ENCODE measurements at places on chromosomes 12 and 14.

GRCh38 chr12:122023339-122024131, 1.9 kb downstream of the BCL7A start:
- DNase-seq = peak; percentile 80

GRCh38 chr12:55845785-55846496, 3.2 kb upstream of the MMP19 start:
- DNase-seq = no peak

GRCh38 chr12:73106896-73107295, 834.7 kb downstream of the TRHDE start:
- no peak for DNase-seq

DNA sequence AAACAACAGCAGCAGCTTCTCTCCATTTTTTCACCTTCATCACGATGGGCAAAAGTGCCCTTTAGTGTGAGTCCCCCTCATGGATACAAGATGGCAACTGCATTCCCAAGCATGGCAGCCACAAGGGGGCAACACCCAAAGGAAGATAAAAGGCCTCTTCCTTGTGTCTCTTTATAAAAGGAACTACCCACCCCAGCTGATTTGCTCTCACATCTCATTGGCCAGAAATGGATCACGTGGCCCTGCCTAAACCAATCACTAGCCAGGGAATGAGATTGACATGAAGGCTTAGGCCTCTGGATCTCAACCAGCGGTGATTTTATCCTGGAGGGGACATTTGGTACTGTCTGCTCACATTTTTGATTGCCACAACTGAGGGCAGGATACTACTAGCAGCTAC, 21.9 kb upstream of the IFT81 start:
- peak; percentile 92 for DNase-seq

DNA sequence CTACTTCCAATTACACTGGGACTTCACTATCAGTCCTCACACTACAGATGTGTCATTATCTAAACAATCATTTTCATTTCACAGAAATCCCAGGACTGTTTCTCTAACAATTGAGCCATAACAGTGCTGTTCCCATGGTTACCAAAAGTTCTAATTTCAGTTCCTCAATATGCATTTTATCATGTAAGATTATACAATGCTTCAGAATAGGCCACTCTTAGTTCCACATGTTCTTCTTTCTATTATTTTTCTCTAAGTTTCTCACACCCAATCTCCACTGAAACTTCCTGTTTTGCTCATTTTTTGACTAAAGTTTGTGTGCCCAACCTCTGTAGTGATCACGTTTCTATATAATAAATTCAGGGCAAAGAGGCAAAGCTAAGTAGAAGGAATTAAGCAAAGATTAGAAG, 185.8 kb downstream of the DUSP6 start:
- no peak for DNase-seq

- DNase-seq = no peak
Measured at GRCh38 chr12:33786532-33786931, 235.8 kb upstream of the ALG10 start.

DNA sequence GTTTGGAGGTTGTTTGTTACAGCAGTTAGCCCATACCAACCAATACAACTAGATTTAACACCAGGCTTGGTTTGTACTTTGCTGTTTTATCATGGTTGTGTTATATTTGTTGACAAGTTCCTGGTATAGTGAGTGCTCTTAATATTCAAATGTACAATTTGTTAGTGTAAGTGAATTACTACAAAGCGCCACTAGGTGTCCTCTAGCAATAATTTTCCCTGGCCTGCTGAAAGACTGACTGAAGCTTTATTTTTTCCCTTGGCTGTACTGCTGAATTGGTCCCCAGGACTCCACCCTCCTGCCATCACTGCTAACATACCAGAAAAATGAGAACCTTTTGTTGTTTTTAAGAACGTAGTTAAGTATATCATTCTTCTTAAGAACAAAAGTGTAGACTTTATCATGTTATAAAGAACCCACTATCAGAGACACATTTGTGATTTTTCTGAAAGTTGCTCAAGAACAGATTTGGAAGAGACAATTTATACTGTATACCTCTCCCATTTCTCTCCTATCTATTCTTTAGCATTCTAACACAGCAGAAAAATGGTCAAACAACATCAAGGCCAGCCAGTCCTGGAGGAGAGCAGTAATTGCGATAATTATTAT, 75.3 kb upstream of the FAR2 start:
- peak; percentile 13 for DNase-seq

- DNase-seq = no peak
Measured at GRCh38 chr12:56188131-56188777, 1.0 kb downstream of the SMARCC2 start.

DNA sequence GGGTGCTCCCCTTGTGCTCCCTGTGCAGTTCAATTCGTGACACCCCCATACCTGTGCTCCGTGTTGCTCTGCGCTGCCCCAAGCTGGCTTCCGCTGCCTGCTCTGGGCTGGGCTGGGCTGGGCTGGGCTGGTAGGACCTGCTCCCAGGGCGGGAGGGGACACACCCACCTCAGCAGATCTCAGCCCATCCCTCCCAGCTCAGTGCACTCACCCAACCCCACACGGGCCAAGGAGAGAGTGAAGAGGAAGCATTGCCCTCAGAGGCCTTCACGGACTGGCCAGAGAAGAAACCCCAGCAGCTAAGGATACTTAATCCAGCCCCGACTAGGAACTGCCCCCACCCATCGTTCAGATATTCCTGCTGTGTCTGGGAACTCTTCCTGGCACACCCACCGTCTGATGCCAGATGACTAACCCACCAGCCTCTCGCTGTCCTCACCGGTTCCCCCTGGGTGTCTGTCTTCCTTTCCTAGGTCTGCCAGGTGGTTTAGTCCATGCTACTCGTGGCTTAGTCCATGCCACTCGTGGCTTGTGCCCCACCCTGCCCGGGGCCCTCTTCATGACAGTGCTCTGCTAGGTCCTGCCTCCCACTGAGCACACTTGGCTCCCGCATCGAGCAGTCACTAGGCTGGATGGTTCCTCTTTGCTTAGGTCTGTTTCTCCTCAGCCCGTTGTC, at the start of gene LPAR5:
Gene LPAR5 (minus strand): TSS at position 104 of the 676 bp plus-strand sequence. CDS start 14,711 bp downstream, outside the sequence.
- no peak for DNase-seq

- no peak for DNase-seq
Measured at GRCh38 chr14:105945896-105946295, 419.5 kb downstream of the TMEM121 start.

GRCh38 chr12:120652656-120653435, 12.4 kb downstream of the CABP1 start:
- no peak for DNase-seq

GRCh38 chr12:130398100-130398848, 60.6 kb downstream of the PIWIL1 start:
- no peak for DNase-seq

GRCh38 chr14:31879661-31880348, 197.3 kb upstream of the ARHGAP5 start:
- no peak for DNase-seq

GRCh38 chr14:62179367-62180018, 417.3 kb downstream of the SNAPC1 start:
- DNase-seq = peak; percentile 48

GRCh38 chr14:28671425-28671824, 95.2 kb upstream of the FOXG1 start:
- no peak for DNase-seq

DNA sequence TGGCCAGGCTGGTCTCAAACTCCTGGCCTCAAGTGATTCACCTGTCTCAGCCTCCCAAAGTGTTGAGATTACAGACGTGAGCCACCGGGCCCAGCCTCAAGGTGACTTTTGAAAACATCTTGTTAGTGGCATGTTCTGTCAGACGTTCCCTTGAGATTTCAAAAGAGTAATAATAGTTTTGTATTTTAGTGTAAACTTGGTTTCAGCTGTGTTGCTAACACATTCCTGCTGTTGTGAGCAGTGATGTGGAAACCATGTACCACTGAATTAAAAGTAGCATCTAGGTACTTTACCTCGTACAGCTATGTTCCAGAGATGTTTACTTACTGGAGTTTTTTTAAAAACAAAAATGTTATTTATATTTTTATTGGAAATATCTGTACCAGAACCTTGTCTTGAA, 111.3 kb downstream of the AEBP2 start:
- DNase-seq = no peak

GRCh38 chr14:97544571-97544970, 747.4 kb downstream of the VRK1 start:
- DNase-seq = no peak

DNA sequence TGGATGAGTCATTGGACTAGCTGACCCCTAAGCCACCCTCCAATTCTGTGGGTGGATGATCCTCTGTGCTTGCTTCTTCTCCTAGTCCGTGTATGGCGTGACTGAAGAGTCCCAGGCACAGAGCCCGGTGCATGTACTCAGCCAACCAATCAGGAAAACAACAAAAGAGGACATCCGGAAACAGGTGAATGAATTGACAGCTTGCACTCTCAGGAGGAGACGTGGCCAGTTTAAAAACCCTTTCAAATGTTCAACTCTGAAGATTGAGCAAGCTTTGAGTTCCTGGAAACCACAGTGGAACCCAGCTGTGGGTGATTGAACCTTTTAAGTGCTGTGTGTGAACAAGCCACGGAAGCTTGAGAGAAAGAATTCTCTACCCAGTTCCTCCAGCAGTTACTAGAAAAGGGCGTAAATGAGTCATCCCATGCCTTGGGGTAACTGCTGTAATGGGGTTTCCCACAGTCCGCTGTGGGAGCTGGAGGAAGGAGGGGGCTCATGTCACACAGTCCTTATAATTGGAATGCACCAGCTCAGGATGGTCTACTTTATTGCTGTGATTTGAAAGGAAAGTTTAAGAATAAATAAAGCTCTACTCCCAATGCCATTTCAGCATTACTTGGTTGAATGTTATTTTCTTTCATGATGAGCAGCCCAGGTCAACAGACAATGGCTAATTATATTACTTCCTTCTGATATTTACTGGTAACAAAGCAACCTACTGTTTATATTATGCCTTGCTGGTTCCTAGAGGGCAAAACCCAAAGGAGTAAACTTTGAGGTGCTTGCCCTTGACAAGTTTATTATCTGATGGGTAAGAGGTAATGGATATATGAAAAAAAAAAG, 417.0 kb downstream of the DPF3 start:
- DNase-seq = no peak

Data from HepG2 (cell line).